Cardiac septum (tissue), 1 donor: ENCODE measurements at places on chromosomes 5 and 9.

DNA sequence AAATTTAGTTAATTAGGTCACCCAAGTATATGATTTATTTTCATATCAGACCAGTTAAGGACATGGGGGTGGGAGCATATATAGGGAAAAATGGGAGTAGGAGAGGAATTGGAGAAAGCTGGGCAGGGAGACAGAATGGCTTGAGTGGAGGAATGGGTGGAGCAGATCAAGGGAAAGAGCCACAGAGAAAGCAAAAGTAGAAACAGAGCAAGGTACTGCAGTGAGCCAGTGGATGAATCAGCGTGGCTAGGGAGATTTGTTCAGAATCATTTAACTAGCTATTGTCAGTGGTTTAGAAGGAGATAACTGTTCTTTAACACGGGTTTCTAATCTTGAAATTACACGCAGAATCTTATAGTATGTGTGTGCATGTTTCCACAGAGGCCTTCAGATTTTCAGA, 37.4 kb downstream of the SNX24 start:
- no peak for DNase-seq

DNA sequence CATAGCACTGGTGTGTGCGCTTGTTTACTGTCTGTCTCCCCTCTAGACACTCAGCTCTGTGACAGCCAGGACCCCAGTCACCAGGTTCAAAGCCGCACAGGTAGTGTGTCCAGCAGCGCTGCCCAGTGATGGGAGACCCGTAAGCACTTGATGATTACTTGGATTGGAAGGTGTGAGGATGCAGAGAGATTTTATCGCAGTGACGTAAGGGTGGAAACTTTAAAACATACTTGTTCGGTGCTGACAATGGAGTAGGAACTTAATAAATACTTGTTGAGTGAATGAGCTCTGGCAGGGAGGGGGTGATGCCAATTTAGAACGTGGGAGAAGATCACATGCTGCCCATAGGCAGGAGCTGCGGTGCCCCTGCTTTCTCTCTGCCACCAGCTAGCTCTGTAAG, 99.2 kb upstream of the PITX1 start:
- no peak for DNase-seq

DNA sequence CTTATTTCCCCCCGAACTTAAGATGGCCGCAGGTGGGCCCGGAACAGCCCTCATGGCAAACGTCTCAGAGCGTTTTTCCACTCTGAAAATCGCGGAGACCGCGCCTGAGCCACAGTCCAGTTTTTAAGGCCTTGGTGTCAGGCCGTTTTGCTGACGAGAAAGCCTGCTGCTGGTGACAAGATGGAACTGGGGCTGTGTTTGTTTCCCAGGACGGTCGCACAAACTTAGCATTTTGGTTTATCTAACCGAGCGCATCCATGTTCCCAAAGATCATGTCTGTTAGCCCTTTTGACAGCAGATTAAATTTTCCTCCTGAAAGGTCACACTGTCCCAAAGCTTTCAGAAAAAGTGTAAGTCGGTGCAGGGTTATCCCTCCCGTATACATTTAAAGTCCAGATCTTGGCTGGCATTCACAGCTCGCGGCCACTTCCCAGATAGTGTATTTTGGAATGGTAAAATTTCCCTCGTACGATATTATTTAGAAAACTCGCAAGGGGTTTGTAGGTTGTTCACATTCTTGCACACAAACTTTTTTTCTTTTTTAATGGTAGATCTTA, 812 bp downstream of the SREK1 start:
- no peak for DNase-seq

- no peak for DNase-seq
Observed at GRCh38 chr5:125006011-125006685, 259.7 kb upstream of the ZNF608 start.
